ENCODE measurements at places on chromosomes 3 and 15.

DNA sequence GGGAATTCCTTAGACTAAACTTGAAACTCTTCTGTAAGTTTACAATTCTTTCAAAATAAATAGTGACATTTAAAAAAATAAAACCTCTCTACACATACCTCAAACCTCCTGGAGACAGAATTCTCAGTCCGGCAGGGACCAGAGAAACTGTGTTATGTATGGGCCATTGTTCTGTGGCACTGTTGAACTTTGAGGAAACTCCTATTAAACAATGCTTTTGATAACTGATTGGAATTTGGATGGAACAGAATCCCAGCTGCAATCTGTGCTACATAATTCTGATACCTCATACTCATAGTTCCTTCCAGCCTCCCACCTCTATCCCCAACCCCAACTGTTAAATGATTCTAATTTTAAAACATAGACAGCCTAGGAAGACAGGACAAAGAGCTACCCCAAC is 85.0 kb downstream of the TM4SF4 start:
- DNase-seq = no peak

DNA sequence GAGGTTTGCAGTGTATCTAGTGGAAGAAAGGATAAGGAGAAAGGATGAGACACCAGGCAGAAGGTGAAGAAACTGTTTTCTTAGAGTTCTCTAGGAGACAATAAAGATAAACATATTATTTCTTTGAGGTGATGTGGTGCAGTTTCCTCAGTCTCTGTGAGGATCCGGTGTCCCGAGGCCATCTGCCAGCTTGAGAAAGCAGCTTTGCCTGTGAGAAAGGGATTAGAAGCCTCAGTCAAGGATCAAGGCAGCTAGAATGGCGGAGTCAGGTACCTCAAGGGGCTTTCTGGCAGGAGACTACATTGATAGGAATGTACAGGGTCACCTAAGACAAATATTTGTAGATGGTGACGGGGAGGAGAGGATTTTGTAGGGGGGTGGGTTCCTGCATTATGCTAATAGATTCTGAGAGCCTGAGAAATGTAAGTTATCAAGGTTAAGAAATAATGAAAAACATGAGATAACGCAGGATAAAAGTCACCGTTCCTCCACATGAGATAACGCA is 103.9 kb upstream of the MB21D2 start:
- no peak for DNase-seq

DNA sequence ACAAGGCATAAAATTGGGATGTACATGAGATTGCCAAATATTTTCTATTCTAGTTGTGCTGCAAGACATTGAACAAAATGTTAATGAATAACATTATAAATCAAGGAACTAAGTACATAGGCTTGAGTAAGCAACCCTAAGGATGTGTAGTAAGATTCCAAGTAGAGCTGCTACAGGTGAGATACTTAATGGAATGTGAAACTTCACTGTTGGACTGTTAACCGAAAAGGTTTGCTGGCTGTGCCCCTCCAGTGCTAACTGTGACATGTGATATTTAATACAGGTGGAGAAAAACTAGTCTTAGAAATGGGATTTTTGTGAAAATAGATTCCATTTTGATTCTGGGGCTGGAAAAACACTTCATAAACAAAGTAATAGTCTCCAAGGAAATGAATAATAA is 52.4 kb downstream of the TSC22D2 start:
- DNase-seq = no peak

DNA sequence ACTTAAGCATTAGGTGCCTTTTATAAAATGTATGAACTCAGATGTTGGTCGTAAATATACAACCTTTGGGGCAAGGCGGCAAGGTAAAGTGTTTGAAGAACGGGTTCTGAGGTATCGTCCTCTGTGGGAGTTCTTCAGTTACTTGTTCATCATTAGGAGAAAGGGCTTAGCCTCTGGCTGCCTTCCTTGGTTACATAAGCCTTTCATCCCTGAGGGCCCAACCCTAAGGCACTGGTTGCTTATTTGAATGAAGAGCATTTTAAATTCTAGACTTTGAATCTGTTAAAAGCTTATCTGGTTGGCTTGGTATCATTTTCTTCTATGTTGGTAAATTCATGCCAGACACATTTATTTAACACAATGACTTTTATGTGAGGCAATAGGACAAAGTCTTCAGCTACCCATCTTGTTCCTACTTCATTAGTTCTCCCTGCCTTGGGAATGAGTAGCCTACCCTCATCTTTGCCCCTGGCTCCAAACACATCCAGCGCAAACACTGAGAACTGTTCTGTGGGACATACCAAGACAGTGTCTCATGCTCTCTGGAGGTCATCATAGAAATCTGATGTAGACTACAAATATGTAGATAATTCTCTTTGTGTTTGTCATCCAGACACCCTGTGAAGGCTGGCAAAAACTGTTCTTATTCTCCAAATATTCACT is 12.4 kb upstream of the CCDC80 start:
- DNase-seq = no peak

DNA sequence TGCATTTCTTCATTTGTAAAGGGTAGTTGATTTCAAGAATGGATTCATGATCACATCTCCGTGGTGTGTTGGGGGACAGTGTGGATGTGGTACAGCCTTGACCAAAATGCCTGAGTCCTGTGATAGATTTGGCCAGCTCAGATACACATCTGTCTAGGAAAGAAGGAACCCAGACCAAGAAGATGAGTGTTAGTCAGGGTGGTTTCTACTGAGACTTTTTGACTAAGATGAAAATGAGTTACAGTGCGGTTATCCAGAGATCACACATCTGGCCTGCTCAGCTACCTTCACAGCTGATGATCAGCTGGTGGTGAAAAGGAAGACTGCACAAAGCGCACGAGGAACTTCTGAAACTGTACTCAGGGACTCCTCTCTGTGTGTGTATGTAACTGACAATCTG is 68.0 kb downstream of the FNDC3B start:
- no peak for DNase-seq

- no peak for DNase-seq
These were observed 75.8 kb downstream of the FAIM start for GRCh38 chr3:138684396-138684795.

GRCh38 chr3:38315488-38316230 is 30.9 kb upstream of the XYLB start:
- no peak for DNase-seq

- DNase-seq = no peak
These were observed 64.7 kb downstream of the ATP2B2 start for GRCh38 chr3:10440684-10441083.
